ENCODE measurements at places on chromosomes 6 and 20. TPM values are rescaled to one million over a fixed set of nuclear protein-coding genes. Genes with fewer than 3 reads are reported as not detected.

DNA sequence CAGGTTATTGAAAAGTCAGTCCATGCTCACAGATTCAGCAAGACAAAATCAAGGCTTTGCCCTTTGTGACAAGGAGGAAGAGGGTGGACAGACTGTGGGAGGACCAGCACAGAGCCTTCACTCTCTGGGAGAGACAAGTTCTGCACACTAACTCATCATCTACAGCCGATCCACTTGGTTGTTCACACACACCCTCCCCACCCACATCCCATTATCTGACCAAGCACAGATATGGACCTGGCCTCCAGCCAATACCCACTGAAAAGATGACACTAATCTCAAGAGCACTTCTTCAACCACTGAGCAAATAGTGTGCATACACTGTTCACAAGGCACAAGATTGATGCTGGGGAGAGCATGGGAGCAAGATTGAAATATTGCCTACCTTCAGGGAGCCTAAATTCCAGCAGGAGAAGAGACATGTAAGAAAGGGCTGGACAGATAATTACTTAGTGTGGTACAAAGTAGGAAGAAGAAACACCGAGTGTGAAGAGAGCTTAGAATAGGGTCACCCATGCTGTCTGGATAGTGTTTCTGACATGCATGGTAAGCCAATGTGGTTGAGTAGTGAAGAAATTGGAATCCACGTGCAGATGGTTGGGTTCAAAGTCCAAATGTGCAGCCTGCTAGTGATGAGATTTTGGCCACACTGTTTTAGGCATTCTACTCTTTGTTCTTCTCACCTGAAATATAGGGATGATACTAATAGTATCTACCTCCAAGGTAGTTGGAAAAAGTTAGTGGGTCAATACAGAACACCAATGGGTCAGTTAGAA is 21.7 kb upstream of the IL17A start:
- no peak for DNase-seq

VGLL2 gene
- 117 TPM for polyA plus RNA-seq

DNA sequence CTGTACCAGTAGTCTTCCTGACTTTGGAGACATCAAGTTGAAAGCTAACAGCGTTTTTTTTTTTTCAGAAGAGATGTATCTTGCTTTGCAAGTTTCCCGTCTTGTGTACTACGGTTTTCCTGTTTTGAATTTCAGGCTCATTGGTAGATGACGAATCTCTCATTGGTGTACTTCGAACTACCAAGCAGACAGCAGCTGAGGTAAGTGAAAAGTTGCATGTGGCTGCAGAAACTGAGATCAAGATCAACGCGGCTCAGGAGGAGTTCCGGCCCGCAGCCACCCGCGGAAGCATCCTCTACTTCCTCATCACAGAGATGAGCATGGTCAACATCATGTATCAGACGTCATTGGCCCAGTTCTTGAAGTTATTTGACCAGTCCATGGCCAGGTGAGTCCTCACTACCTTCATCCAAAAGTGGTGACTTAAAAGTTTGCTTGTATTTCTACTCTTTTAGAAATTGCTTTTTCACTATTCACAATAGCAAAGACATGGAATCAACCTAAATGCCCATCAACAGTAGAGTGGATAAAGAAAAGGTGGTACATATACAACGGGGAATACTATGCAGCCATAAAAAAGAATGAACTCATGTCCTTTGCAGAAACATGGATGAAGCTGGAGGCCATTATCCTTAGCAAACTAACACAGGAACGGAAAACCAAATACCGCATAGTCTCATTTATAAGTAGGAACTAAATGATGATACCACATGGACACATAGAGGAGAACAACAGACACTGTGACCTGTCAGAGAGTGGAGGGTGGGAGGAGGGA is 110.6 kb upstream of the GLP1R start:
- no peak for DNase-seq

GRCh38 chr6:140192018-140192417 is 817.6 kb upstream of the CITED2 start:
- no peak for DNase-seq

- DNase-seq: no peak
Observed at GRCh38 chr6:111631018-111631417, 25.3 kb upstream of the TRAF3IP2 start.

GRCh38 chr6:14000901-14001300 is 76.1 kb downstream of the RNF182 start:
- DNase-seq: no peak

BNIP5 gene
- polyA plus RNA-seq: 0.04 TPM

GRCh38 chr6:111653979-111654378 is 48.3 kb upstream of the TRAF3IP2 start:
- no peak for DNase-seq

GRCh38 chr6:35771343-35771627 is 5.1 kb upstream of the CLPSL2 start:
- no peak for DNase-seq

DNA sequence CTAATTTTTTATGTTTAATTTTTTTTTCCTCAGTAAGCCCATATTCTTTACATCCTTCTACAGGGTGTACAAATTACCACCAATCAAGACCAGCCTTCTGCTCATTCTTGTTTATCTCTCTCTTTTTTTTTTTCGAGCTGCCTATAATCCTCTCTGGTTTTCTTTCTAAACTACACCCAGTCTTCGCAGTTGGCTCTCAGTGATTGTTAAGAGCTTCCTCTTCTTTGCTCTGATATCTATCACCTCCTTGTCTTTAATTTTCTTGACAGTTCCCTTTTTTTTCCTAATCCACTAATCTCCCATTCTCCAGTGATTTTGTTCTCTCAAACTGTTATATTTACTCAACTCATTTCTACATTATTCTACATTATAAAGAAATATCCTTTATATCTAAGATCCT is 38.5 kb upstream of the PTPRK start:
- DNase-seq: no peak

DNA sequence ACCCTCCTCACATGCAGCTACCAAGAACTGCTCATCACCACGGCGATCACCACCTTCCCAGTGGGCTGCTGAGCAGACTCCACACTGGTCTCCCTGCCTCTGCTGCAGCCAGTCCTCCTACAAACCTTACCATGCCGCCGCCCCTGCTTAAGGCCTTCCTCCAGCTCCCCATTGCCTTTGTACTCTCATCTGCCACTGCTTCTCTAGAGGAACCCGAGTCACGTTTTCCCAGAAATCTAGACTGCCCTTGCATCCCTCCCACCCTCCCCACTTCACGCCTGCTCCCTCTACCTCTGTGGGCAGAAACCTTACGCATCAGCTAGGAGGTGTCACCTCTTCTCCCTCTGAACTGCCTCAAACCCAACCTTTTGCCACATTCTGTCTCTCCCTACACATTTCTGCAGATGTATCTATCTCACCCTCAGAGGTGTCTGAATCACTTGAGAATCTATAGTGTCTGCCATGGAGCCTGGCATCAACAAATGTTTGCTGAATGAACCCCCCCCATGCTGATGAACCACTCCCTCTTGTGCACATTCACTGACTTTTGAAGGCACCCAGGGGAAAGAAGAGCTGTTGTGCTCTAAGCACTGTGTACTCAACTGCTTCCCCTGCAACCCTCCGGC is 4.3 kb downstream of the E2F1 start:
- no peak for DNase-seq

KIAA1755 gene
- 11.5 TPM for polyA plus RNA-seq

DNA sequence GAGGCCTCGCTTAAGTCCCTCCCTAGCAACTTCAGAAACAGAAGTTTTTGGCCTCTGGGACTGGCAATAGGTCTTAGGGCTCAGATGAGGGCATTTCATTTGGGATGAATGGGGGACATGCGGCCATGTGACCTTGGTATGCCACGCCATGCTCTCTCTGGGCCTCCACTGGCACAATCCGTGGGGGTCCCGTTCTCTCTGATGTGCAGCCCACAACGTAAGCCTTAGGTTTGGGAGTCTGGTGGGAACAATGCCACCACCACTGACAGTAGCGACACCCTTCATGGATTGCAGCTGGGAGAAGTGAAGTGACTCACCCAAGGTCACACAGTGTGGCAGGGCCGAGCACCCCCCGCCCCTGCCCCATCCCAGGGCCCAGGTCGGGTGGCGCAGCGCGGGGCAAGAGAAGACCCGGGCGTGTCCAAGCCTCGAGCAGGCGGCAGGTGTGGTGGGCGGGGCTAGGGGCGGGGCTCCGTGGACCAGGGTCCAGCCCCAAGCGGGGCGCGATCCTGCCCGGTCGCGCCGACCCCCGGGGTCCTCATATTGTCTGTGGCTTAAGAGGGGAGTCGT is 864 bp upstream of the CEBPB start:
- no peak for DNase-seq

- DNase-seq: no peak
Observed at GRCh38 chr6:147467428-147467827, 41.1 kb upstream of the SAMD5 start.

CGAS gene
- polyA plus RNA-seq: 3.7 TPM

- no peak for DNase-seq
Observed at GRCh38 chr6:583635-584034, 73.3 kb downstream of the HUS1B start.

DNA sequence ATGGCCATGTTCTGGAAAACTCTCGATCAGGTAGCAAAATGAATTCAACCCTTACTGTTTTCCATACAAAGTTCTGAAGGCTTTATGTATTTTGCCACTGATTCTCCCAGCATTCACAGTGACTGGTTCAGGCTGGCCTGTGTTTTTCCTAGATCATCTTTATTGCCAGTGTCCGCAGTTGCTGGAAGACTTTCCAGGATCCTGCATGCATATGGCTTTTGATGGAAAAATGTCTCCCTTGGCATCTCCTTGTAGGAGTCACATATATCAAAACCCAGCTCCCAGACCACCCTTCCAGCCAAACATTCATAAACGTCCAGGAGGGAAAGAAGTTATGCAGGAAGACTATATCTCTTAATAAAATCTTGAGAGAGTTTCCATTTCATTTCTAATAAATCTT is 588.8 kb downstream of the MAFB start:
- no peak for DNase-seq

DNA sequence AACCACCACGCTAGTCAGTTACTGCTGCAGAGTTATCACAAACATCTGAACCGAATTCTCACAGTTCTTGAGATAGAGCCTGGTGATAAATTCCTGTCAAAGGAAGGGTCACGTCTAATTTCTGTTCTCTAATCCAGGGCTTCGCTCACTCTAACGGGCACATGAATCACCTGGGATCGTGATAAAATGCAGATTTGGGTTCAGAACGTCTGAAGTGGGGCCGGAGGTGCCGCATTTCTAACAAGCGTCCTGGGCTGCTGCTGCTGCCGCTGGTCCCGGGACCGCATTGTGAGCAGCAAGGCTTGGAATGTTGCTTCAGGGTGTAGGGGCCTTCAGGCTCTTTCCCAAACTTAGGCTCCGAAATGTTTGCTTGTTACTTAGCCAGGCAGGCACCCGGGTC is 264.1 kb downstream of the CDC5L start:
- no peak for DNase-seq

GRCh38 chr6:11350294-11350693 is 117.8 kb upstream of the NEDD9 start:
- DNase-seq: no peak

DNA sequence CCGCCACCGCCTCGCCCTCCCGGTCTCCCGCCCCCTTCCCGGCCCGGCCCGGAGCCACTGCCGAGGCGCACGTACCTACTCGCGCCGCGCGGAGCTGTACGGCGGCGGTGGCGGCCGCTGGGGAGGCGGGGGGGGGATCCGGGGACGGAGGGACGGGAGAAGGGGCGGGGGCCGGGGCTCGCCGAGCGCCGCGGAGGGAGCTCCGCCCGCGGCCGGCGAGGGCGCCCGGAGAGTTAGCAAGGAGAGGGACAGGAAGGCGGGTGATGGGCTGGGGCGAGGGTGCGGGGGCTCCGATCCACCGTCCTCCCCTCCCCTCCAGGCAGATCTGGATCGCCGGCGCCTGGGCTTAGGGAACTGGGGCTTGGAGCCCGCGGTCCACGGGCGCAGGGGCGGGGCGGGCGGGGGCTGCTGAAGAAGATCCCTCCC is 548 bp upstream of the TMEM74B start:
- DNase-seq: no peak

GSTA2 gene
- polyA plus RNA-seq: not detected

DNA sequence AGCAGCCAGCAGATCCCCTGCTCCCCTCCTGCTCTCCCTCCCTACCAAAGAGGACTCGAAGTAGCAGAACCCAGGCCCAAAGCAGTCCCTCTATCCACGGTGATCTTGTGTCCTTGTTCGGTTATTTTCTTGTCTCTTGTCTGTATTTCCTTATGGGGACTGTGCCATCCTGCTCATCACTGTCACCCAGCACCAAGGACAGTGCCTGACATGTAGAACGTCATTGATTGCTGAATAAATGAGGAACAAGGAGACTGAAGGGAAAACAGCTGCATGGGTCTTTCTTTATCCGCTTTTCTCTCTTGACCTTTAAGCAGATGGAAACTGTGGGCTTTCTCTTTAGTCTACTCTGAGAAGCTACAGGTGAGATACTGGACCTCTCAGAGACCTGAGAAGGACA is 29.4 kb upstream of the ZNF831 start:
- no peak for DNase-seq

GRCh38 chr20:7829776-7830175 is 110.5 kb downstream of the HAO1 start:
- DNase-seq: no peak

DNA sequence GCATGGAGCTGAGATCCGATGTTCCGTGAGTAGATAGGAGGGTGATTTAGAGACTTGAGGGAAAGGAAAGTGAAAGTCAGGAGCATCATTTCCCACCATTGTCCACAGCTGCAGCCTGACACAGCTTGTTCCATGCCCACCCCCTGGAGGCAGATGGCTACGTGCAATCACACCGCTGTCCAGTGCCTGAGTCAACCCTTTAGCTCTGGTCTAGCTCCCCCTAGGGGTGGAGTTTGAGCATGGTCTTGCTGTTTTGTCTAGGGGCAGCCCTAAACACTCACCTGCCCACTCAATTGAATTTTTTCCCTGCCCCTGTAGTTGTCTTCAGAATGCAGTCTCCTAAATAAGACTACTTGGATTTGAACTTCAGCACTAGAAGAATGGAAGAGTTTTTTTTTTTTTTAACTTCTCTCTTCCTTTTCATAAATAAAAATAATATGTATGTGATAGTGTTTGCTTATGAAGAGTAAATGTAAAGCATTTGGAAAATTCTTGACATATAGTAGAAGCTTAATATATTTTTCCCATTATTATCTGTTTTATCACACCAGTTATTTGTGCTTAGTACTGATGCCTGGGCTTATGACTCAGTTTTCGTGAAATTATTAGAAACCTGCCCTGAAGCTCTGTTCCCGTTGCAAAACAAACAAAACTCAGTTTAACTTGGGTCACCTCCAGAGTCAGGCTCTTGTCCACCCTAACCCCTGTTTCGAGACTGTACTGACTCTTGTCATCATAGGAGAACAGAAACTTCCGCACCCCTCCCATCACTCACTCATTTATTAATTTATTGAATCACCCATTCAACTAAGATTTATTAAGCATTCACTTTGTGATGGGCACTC is 814.8 kb downstream of the MAFB start:
- no peak for DNase-seq

DNA sequence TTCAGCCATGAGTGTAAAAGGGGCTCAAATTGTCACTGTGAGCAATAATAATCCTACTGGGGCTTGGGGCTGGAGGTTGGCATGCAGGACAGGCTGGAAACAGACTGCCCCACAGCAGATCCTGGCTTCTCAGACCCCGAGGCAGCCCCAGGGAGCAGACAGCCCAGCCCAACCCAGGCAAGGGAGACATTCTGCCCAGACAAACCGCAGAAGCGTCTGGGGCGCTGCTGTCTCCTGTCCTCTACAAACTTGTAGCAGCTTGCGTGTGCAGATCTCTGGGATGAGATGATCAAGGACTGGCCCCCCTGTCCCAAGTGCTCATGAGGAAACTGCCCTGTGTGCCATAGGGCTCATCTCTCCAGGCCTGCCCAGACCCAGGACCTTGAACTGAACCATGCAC is 84.6 kb downstream of the MAFB start:
- no peak for DNase-seq

TNF gene
- 0.29 TPM for polyA plus RNA-seq

GRCh38 chr6:156910938-156911337 is 133.8 kb downstream of the ARID1B start:
- DNase-seq: no peak

Data from muscle of back (tissue), 13 donors.